CD4-positive, alpha-beta T cell treated with Interleukin-6 for 4 hours (primary cell): ENCODE measurements at places on chromosomes 4 and X.
A peak's percentile ranks its signal among the peaks of the same experiment; 100 is the strongest.

DNA sequence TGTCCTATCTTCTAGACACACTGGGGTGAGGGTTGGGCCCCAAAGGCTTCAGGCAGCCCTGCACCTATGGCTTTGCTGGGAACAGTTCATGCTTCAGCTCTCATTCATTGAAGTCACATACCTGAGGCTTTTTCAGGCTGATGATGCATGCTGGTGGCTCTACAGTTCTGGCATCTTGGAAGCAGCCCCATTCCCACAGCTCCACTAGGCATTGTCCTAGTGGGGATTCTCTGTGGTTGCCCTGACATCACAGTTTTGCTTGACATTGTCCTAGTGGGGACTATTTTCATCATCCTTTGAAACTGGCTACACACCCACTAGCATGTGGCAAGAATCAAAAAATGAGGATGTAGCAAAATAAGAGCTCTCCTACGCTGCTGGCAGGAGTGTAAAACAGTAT is 37.7 kb upstream of the C4orf17 start:
- no peak for DNase-seq

GRCh38 chrX:26918631-26919030 is 544.5 kb downstream of the PPP4R3C start:
- DNase-seq: no peak

- no peak for DNase-seq
Measured at GRCh38 chr4:41154814-41155177, 59.5 kb downstream of the APBB2 start.

DNA sequence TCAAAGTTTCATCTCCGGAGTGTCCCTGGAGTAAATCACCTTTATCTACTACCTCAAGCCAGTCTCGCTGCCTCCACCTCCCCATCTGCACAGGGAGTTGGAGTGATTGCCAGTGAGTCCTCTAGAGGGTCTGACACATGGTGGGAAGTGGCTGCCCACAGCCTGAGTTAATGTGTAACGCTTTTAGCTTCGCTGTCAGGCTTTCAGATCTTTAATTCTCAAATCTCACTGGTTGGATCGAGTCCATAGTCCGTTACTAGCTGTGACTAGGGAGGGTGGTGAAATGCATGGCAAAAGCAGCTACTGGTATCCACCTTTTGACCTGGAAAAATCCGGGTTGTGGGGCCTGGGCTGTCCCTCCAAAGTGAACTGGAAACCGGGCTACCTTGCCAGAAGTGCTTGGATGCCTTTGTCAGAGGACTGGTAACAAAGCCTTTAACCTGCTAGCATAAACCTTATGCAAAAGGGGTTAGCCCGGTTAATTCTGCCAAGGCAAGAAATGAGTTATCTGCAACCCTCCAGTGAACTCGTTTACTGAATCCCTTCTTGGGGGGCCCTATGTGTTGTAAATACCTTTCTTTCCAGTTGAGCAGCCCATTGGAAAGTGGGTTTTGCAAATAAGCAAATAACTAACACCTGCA is 5.1 kb upstream of the WDR1 start:
- no peak for DNase-seq

DNA sequence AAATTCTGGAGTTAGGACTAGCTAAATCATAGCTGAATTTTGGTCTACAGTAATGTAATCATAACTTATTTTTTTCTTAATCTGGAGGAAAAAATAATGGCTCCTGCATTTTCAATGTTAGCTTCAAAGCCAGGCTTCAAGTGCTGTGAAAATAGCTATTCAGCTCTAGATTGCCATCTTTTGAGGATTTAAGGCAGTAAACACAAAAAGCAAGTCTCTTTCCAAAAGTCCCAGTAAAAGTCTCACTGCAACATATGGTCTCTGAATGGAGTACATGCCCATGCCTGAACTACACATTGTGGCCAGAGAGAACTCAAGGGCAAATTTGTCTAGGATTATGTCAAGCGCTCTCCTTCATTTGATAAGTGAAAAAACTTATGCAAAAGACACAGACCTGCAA is 720.9 kb downstream of the FSTL5 start:
- DNase-seq: no peak

DNA sequence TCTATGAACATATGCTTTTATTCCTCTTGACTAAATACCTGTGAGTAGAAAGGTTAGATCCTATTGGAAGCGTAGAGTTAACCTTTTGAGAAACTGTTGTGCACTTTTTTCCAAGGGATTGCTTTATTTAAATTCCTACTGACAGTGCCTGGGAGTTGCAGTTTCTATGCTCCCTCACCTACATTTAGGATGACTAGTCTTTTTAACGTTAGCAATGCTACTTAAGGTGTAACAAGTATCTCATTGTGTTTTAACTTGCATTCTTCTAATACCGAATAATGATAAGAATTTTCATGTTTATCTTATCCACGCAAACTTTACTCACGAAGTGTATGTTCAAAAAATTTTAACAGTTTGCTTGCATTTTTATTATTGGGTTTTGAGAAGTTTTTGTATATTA is 1123.9 kb upstream of the PCDH7 start:
- no peak for DNase-seq

GRCh38 chrX:19566359-19567222 is 51.3 kb upstream of the MAP3K15 start:
- no peak for DNase-seq

DNA sequence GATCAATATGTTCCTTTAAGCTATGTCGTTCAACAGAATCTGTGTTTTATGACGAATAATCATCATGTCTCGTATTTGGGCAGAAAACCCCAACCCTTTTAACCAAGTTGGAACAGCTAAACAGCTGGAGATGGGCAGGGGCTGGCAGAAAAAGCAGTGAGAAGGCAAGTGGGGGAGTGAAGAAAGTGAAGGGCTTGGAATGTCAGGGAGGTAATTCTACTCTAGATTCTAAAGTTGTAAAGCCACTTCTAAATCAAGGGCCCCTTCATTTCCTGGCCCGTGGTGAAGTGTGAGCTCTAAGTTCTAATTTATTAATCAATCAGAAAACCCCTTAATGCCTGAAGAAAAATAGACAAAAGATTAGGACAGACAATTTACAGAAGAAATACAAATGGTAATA is 20.4 kb downstream of the SASH3 start:
- DNase-seq: no peak

GRCh38 chrX:107825698-107826237 is at the start of gene MID2:
Gene MID2, plus strand, starts transcription at chrX:107825866. Its CDS starts 561 bp downstream, at chrX:107826427.
- DNase-seq: peak; percentile 65

DNA sequence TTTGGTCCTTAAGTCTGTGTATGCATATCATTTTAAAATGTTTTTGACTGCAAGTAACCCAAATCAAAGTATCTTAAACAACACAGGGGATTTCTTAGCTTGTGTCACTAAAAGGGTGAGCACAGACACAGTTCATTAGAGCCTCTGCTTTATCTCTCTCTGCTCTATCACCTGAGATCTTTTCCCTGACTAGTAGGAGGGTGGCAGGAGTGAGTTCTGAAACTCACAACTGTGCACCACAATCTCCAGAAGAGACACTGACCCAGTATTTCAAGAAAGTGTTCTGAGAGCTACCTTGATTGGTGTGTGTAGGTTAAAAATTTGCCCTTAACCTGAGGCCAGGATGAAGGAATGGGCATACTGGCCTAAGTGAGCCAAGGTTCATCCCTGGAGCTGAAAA is 24.8 kb downstream of the CCSER1 start:
- no peak for DNase-seq

DNA sequence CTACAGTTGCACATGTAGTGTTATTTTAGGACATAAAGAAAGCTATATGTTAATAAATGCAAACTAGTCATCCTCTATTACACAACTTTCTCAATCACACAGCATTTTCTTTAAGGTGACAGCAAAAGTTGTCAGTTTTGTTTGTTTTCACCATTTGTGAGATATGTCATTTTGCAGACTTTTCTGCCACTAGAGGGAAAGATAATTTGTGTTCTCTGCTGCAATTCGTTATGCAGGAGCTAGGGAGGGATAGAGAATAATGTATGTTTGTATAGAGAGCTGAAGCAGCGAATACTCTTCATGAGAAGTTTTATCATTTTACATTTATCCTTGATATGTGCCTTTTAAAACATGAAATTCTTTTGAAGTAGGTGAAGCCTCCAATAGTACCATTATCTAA is 670.6 kb upstream of the ATOH1 start:
- no peak for DNase-seq

DNA sequence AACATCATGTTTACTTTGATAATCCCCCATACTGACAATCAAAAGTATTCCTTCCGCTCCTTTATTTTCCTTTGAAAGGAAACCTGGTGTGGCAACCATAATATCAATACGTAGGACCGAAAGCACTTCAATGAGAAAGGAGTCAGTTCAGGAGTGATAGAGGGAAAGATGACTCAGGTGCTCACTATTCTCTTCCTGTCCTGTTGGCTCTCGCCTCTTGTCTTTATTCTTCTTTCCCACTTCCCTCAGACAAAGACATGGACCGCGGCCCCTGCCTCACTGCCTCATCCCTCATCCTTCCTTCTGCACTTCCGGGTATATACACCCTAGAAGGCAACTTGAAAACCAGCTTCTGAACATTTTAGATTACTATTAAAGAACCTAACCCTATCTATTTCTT is 49.8 kb upstream of the TNIP3 start:
- no peak for DNase-seq

DNA sequence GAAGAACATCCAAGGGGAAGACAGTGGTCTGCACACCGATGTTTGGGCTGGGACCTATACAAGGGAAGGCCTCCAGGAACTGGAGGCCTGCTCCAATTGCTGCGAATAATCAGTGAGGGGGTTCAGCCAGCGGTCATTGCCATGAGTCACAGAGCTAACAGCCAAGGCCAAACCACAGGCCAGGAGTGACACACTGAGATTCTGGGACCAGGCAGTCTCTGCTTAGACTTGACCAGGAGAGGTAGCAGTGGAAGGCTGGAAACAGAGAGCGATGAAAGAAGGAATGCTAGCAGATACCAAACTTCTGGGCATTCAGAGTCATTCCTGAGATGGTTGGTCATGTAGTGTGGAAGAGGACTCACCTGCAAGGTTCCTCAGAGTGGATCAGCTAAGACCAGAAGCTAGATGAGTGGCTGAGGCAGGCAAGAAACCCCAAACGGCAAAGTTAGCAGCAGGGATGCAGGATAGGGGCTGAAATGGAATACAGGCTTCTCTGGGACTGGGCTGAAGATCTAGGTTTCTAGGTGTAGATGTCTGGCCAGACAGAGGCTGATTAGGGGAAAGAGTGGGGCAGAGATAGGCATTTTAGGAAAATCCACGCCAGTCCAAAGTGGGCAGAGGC is 54.7 kb downstream of the CNGA2 start:
- DNase-seq: no peak

DNA sequence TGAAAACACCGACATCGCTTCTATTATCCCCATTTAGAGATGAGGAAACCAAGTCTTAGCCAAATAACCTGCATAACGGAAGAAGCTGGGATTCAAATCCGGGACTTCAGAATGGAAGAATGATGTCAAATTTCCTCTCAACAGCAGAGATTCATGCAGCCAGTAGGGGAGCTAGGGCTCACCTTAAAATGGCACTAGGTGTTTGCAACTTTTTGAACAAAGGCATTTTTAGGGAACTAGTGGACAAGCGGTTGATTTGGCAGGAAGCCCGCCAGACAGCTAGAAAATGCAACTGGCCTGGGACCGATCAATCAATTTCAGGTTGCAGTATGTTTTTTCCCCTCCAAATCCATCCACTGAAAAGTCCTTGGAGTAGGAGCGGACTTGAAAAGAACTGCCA is 224.2 kb downstream of the PTTG2 start:
- no peak for DNase-seq

GRCh38 chrX:21740329-21741274 is 17.3 kb downstream of the SMPX start:
- DNase-seq: no peak

- DNase-seq: no peak
Measured at GRCh38 chr4:150773032-150773431, 191.1 kb downstream of the MAB21L2 start.

GRCh38 chrX:107851215-107851614 is 25.5 kb downstream of the MID2 start:
- DNase-seq: no peak

- no peak for DNase-seq
Measured at GRCh38 chrX:87236830-87237440, 280.7 kb upstream of the KLHL4 start.

GRCh38 chrX:20382082-20382481 is 115.4 kb upstream of the RPS6KA3 start:
- DNase-seq: no peak

DNA sequence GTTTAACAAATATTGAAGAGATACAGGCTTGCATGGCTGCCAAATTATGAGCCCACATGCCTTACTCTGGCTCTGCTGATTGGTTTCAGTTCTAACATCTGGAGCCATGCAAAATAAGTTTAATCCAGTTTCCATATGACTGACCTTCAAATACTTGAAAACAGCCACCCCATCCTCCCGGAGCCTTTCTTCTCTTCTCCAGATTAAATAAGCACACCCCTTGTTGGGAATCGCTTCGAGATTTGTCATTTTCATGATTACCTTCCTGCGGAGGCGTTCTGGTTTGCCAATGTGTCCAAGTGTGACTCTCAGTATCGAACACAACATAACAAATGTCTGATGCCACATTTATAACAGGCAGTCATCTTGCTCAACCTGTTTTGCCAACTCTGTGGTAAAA is 101.6 kb upstream of the JADE1 start:
- no peak for DNase-seq

DNA sequence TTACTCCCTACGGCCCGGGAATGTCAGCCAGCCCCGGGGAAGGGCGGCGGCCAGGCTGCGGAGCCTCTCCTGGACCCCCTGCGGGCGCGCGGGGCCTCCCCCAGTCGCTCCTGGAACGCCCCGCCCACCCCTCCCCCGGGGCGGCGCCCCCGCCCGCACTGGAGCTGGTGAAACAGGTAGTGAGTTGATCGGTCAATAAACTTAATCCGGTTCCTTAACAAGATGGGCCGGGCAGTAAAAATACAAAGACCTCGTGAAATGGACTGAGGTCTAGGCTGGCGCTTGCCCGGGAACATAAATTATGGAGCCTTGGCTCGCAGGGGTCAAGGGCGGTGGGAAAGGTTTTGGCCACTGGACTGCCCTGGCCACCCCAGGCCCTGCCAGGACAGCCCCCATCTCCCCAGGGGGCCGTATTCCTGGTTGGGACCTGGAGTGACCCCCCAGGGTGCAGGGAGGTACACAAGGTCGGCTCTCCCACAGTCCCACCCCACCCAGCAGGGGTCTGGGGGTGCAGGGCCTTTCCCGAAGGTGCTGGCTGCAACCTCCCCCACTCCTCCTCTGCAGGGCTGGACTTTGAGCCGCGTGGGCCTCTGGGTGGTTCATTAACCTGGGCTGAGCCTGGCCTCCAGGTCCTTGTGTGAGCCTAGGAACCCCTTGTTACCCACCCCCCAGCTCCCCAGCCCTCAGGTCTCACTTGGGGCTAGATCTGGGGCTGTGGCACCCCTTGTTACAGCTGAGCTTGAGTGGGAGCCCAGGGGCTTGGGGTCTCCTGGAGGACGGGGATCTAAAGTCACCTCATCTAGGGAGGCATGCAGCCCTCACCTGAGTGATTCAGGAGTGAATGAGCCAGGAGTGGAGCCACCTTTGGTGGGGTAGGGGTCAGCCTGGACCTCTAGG is 2.5 kb downstream of the FGFR3 start:
- peak; percentile 7 for DNase-seq

- DNase-seq: no peak
Measured at GRCh38 chr4:185997296-185997695, 71.7 kb upstream of the TLR3 start.

- no peak for DNase-seq
Measured at GRCh38 chrX:22105231-22105630, 73.1 kb downstream of the PHEX start.

- DNase-seq: no peak
Measured at GRCh38 chr4:100786481-100786880, 268.7 kb upstream of the EMCN start.

- no peak for DNase-seq
Measured at GRCh38 chrX:148298737-148299136, 201.7 kb upstream of the AFF2 start.

GRCh38 chr4:156665780-156666366 is 305.7 kb downstream of the PDGFC start:
- no peak for DNase-seq
